ENCODE measurements at places on chromosomes 1 and 21. TPM values are rescaled to one million over a fixed set of nuclear protein-coding genes. Genes with fewer than 3 reads are reported as not detected.

USP16 gene
- 19.1 TPM for total RNA-seq

LCE2C gene
- not detected for total RNA-seq

ZNF672 gene
- total RNA-seq: 16.0 TPM

ASTN1 gene
- not detected for total RNA-seq

CFH gene
- total RNA-seq: 4.3 TPM

TFF3 gene
- not detected for total RNA-seq

ILDR2 gene
- total RNA-seq: not detected

OR2T2 gene
- not detected for total RNA-seq

RIPPLY3 gene
- 0.59 TPM for total RNA-seq

HDAC1 gene
- total RNA-seq: 52.0 TPM

Data from A549 treated with Hydrocortisone at 1 μM for 4 hours (cell line).